Progenitor cell of endocrine pancreas (in vitro differentiated cells): ENCODE measurements at places on chromosomes 4 and X. TPM values are rescaled to one million over a fixed set of nuclear protein-coding genes. Genes with fewer than 3 reads are reported as not detected.

CABS1 gene
- not detected in 2 replicates for total RNA-seq

OGT gene
- 143 and 146 TPM in 2 replicates for total RNA-seq

SPANXD gene
- total RNA-seq: not detected in 2 replicates

TSPAN6 gene
- total RNA-seq: 167 TPM in 2 replicates

RAB39B gene
- total RNA-seq: 4.6 and 4.8 TPM in 2 replicates

- no peak for DNase-seq
These were observed 337.8 kb upstream of the NOCT start for GRCh38 chr4:138677748-138678147.

GRPR gene
- total RNA-seq: 1.7 and 1.8 TPM in 2 replicates

DNA sequence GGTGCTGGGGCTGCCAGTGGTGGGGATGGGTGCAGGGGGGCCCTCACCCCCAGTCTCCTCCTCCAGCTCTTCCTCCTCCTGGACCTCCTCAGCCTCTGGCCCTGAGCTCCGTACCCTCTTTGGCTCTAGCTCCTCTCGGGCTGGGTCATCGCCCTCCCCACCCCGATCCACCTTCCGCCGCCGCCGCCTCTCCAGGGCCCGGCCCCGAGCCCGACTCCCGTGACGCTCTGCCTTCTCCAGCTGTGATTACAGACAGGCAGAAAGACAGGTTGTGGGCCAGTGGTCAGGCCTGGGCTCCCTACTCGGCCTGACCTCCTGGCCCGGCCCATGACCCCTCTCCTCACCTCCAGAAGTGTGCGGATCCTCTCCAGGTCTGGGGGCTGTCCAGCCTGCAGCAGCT is 31.9 kb downstream of the KDM5C start:
- no peak for DNase-seq

DNA sequence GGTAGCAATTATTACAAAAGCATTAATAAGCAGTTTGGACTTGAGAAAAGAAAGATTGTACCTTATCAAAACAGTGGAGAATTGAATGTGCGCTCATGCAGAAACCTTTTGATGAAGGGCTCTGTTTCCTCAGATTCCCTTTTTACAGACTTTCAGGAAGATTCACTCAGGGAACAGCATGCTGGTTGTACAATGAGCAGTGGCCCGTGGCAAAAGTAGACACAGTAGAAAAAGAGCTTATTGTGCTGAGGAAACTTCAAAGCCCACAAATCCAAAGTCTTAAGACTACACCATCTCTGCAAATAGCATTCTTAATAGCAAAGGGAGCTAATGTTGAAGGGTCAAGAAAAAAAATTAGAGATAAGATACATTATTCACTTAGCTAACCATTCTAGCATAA is 858.9 kb downstream of the PDHA2 start:
- DNase-seq: no peak

BST1 gene
- total RNA-seq: 0.38 TPM in 1 of 2 replicates, not detected in the other

F8A1 gene
- total RNA-seq: 18.6 and 18.8 TPM in 2 replicates

DNA sequence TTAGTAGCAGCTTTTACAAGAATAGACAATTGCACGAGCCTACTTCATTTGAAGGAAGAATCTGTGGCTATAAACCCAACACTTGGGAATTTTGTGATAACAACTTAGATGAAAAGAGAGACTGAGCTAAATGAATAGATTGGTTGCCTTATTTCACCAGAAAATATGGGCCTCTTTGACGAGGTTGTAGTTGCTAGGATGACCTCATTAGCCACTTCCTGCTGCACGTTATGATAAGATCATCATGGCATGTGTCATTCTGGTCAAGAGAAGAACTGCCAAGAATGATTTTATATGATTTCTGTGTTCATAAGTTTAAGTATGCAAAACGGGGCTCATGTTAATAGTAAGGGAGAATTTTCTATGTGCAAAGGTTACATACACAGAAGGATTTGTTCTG is 321.9 kb upstream of the GIMD1 start:
- no peak for DNase-seq

COL25A1 gene
- 3.8 and 3.9 TPM in 2 replicates for total RNA-seq

DNA sequence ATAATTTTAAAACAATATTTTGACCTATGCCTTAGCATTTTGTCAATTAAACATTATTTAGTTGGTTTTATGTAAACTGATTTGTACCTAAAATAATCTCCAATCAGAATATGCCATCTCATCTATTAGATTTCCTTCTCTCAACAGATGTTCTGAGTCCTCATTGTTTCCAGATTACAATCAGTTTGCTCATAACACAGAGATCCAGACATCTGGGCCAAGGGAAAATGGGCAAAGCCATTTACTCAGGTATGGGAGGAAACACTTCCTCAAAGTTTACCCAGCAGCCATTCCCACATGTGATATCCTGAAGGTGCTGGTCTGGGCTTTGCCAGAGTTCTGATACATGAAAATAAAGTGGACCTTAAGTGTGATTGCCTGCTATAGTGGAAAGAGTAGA is 217.9 kb upstream of the GPC4 start:
- DNase-seq: no peak

GRCh38 chr4:115841871-115842270 is 728.5 kb upstream of the NDST4 start:
- no peak for DNase-seq

GNPDA2 gene
- 8.8 and 10.5 TPM in 2 replicates for total RNA-seq

DNA sequence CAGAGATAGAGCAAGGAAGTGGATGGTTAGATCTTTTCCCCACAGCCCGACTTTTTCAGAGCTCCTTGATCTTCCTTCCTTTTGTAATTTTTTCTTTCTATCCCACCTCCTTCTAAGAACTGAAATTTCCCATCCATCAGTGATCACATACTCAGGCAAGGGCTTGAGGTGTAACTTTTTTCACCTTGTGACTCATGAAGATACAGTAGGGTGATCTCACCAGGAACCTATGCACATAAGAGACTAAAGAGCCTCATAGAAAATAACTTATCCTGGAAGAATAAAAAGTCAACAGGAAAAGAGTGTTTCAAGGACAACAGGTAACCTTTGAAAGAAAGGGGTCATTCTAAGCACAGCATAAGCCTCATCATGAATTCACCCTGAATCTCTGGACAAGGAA is 131.2 kb upstream of the HCCS start:
- no peak for DNase-seq

DCAF12L1 gene
- total RNA-seq: 0.55 and 0.60 TPM in 2 replicates

- peak; percentile 59 for DNase-seq
These were observed 263.8 kb upstream of the RPS6KA3 start for GRCh38 chrX:20530406-20530921.

ZNF185 gene
- total RNA-seq: 10.1 and 12.3 TPM in 2 replicates

DNA sequence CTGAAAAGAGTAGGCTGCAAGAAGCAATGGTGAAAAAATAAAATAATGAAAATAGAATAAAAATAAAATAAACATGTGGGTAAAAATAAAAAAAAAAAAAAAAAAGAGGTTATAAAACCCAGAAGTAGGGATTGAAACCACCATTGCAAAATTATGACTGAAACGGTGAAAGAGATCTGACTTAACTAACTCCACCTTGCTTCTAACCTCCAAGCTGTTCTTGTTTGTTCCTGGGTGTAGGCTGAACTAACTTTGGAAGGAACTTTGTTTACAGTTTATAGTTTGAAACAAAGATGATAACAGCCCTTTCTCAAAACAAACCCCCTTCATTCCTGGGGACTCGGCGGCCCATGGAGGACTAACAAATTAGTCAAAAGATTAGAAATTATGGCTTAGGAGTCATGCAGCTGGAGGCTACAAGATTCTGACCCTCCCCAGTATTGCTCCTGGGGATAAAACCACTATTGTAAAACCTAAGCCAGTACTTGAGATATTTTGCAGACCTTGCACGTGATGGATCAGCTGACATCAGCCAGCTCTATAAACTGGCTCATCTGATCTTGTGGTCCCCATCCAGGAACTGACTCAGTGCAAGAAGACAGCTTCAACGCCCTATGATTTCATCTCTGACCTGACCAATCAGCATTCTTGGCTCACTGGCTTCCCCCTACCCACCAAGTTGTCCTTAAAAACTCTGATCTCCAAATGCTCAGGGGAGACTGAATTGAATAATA is 30.4 kb downstream of the DDX60L start:
- no peak for DNase-seq

GRCh38 chrX:130049821-130050220 is 60.5 kb downstream of the ELF4 start:
- no peak for DNase-seq

DNA sequence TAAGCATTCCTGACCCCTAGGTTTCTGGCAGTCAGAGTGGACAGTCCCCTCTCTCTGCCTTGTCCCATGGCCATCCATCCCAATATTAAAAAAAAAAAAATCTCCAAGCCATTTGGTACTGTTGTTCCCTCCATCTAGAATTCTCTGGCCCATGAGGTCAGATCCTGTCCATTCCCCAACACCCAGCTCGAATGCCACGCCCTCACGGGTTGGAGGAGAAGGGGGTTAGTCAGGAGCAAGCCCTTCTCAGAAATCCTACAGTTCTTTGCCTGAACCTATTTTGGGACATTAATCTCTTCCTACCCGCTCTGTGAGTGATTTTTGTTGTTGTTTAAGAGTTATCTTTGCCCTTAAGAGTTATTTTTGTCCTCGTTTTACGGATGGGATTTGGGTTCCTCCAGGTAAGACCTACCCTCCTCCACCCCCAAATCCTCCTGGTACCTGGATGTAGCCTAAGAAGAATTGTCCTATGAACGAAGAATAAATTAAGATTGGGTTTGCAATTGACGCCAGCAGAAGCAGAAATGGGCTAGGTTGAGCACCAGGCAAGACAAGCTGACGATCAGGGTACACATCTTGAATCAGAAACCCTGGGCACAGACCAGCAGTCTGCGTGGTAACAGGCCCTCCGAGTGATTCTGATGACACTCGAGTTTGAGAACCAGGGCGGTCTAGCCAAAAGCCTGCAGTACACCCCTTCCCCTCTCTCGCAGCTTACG is 977 bp downstream of the RNF175 start:
- no peak for DNase-seq

RIBC1 gene
- 3.2 and 3.4 TPM in 2 replicates for total RNA-seq

DNA sequence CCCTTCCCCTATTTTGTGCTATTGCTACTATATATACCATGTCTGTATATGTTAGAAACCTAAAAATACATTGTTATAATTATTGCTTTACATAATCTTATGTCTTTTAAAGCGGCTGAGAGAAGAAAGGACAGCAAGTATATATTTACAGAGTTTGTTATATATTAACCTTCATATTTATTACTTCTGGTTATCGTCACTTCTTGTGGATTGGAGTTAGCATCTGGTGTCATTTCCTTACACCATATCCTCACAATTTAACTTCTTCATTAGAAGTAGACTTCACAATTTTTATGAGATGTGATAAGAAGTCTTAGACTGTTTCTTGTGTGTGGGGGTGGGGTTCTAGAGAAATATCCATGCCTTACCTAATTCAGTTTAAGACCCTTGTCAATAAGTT is 123.1 kb downstream of the ATXN3L start:
- no peak for DNase-seq

SRPX gene
- total RNA-seq: 1.3 and 1.8 TPM in 2 replicates

TCEAL6 gene
- total RNA-seq: not detected in 2 replicates

ZAR1 gene
- total RNA-seq: 0.27 TPM in 1 of 2 replicates, not detected in the other
